ENCODE measurements at places on chromosomes 2 and 18. TPM values are rescaled to one million over a fixed set of nuclear protein-coding genes. Genes with fewer than 3 reads are reported as not detected.

GRCh38 chr2:66888791-66889631 is 454.1 kb downstream of the MEIS1 start:
- peak; percentile 17 for DNase-seq

GRCh38 chr2:229300371-229300770 is 29.3 kb upstream of the PID1 start:
- DNase-seq = no peak

DNA sequence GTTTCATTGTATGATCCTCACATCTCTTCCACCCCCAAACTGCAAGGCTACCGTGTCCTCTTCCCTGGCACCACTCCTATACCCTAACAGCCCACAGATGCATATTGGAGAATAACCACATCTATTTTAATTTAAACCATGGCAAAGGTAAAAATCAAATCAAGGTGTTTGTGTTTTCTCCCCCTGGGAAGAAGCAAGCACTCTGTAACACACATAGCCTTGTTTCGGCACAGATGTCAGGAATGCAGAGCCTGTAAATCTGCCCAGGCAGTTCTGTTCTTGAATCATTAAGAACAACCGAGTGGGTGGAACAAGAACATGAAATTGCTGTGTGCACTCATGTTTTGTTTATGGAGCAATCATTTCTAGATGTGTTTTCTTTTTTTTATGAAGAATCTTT is 6.8 kb upstream of the COX7A2L start:
- DNase-seq = no peak

DNA sequence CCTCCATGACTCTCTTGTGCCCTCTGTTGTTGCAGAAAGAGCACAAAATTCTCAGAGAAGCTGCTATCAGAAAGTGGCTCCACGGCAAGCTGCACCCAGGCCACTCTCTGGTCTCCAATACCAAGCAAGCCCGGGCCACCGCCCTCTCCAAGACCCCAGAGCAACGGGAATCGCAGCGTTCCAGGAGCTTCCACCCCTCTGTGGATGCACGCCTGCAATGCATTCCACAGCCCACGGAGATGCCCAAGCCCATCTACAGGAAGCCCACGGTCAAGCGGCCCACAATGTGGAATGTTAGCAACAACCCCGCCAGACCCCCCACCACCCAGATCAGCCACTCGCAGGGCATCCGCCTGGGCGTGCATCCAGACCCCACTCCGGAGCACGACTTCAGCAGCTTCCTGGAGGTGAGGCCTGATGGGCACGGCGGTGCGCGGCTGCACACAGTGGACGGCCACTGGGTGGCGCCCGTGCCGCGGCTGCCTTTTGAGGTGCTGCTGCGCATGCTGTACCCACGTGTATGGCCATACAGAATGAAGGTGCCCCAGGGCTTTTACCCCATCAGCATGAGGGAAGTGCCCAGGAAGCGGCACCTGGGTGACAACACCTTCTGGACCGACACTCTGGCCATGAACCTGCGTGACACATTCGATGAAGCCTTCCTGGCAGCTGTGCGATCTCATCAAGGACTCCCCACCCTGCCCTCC is 6.3 kb downstream of the ANKRD53 start:
- no peak for DNase-seq

Gene B4GALT6
- polyA plus RNA-seq = 11.6 TPM

Gene DSG4
- polyA plus RNA-seq = not detected

Measured in hindlimb muscle (tissue), 1 donor.